ENCODE measurements at places on chromosomes 5 and 9.

- H3K27me3 ChIP-seq, result no peaks in the 10 kb centered on the region
- H3K36me3 ChIP-seq, result no peaks in the 10 kb centered on the region
- no peak for DNase-seq
Observed at GRCh38 chr9:86356871-86357866, 3.0 kb upstream of the TUT7 start.

GRCh38 chr5:104189909-104190308, 627.3 kb upstream of the NUDT12 start:
- no peaks in the 10 kb centered on the region for H3K36me3 ChIP-seq
- H3K4me1 ChIP-seq, result no peaks in the 10 kb centered on the region
- no peak overlapping the region for H3K4me3 ChIP-seq
- no peaks in the 10 kb centered on the region for H3K27me3 ChIP-seq

DNA sequence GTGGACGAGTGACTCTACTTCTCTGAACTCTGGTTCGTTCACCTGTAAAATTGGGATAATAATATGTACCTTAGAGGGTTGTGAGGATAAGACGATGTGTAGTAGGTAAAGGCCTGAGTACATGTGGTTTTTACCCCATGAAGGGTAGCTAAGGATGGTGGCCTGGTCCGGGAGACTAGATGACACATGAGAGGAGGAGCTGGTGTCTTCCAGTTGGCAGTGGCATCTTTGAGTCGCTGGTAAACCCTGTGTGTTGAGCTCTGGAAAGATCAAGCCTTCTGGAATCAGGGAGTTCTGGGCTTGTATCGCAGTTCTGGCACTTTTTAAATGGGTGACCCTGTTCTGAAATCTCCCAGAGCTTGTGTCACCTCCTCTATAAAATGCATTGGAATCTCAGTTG, 166.4 kb upstream of the ZNF618 start:
- no peak overlapping the region for H3K4me3 ChIP-seq
- H3K36me3 ChIP-seq, result no peaks in the 10 kb centered on the region
- H3K27me3 ChIP-seq, result peaks cover 4% of the 10 kb centered on the region
- DNase-seq, result no peak
- H3K4me1 ChIP-seq, result no peaks in the 10 kb centered on the region
- H3K27ac ChIP-seq, result no peak overlapping the region

DNA sequence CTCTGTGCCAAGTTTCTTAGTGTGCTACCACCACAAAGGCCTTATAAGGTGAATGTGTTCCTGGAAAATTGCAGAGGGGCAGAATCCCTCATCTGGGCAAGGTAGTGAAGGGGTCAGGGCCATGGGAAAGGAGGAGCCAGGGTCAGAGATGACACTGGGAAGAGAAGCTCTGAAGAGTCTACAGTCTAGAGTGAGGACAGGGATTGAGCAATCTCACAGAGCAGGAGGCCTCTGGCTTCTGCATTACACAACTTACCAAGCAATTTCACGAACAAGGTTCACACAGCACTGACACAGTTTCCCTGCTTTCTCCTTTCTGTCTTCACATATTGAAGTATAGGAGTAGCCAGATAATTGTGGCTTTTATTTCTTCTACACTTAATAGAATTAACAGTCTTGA, 24.5 kb upstream of the IDNK start:
- no peaks in the 10 kb centered on the region for H3K36me3 ChIP-seq
- no peak overlapping the region for H3K4me3 ChIP-seq
- no peaks in the 10 kb centered on the region for H3K27me3 ChIP-seq

GRCh38 chr5:68344447-68345111, 129.0 kb downstream of the PIK3R1 start:
- no peaks in the 10 kb centered on the region for H3K36me3 ChIP-seq
- no peak overlapping the region for H3K4me3 ChIP-seq
- H3K27me3 ChIP-seq, result no peaks in the 10 kb centered on the region
- DNase-seq, result no peak
- H3K27ac ChIP-seq, result no peak overlapping the region

GRCh38 chr5:66757219-66757833, 161.1 kb downstream of the MAST4 start:
- H3K36me3 ChIP-seq, result no peaks in the 10 kb centered on the region
- peak; percentile 45 for DNase-seq
- no peak overlapping the region for H3K27ac ChIP-seq
- H3K4me1 ChIP-seq, result no peaks in the 10 kb centered on the region
- no peaks in the 10 kb centered on the region for H3K27me3 ChIP-seq

DNA sequence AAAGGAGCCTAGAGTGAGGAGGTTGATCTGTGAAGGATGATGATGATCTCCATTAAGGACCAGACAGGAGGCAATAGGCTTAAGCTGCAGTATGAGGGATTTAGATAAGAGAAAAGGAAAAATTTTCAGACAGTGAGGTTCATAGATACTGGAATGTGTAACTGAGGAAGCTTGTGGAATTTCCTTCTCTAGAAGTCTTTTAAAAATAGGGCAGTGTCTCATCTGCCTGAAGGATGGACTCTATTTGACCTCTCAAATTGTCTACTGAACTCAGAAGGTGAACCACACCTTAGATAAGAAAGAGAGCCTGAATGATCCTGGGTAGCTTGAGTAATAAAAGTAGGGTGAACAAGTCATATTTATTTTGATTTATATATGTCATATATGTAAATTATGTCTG, 148.2 kb upstream of the CDKN2B start:
- H3K36me3 ChIP-seq, result no peaks in the 10 kb centered on the region
- no peaks in the 10 kb centered on the region for H3K4me1 ChIP-seq
- no peak for DNase-seq
- H3K27ac ChIP-seq, result no peak overlapping the region
- peaks cover 4% of the 10 kb centered on the region for H3K27me3 ChIP-seq

- H3K36me3 ChIP-seq, result no peaks in the 10 kb centered on the region
- no peak for DNase-seq
- H3K27me3 ChIP-seq, result peaks cover 6% of the 10 kb centered on the region
- H3K4me1 ChIP-seq, result no peaks in the 10 kb centered on the region
Observed at GRCh38 chr5:91031402-91031752, 351.7 kb downstream of the ARRDC3 start.

DNA sequence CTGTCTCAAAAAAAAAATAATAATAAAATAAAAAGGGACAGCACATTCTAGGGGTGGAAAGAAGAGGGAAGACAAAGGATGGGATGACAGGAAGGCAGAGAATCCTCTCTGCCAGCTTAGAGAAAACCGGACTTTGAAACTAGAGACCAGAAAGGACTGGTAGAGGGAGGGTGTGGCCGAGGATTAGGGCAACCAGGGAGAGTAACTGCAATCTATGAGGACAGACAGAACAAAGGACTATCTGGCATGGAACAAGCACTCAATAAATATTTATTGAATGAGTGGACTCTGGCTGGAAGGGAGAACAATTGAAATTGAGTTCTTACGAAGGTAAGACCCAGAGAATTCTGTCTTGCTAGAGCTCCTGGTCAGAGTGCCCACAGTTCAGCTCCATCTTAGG, 2.4 kb downstream of the GBA2 start:
- no peak overlapping the region for H3K4me3 ChIP-seq
- H3K36me3 ChIP-seq, result peaks cover 44% of the 10 kb centered on the region
- H3K27ac ChIP-seq, result no peak overlapping the region
- peaks cover 54% of the 10 kb centered on the region for H3K4me1 ChIP-seq

DNA sequence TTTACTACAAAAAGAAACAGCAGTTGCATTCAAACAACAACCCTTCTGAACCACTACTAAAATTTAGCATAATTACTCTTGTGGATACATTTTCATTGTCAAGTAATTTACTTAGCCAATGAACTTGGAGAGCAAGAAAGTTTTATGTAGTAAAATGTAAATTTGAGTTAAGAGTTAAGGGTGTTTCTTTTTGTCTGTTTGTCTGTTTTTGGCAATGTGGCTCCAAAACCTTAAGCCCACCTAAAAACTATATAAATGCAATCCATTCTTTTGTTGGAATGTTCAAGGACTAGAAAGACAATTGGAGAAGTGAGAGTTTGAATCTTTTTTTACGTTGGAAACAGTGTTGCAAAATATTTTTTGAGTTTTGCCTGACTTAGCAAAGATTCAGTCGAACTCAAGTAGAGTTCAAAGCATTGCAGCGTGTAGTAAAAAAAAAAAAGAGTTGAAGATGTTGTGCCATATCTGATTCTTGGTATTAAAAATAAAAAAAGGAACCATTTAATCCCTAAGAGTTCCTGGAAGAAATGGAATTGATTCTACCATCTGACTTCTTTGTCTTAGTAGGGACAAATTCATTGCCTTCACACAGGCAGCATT, 867 bp downstream of the SYK start:
- H3K36me3 ChIP-seq, result no peaks in the 10 kb centered on the region
- H3K4me1 ChIP-seq, result peaks cover 7% of the 10 kb centered on the region
- peaks cover 13% of the 10 kb centered on the region for H3K27me3 ChIP-seq

DNA sequence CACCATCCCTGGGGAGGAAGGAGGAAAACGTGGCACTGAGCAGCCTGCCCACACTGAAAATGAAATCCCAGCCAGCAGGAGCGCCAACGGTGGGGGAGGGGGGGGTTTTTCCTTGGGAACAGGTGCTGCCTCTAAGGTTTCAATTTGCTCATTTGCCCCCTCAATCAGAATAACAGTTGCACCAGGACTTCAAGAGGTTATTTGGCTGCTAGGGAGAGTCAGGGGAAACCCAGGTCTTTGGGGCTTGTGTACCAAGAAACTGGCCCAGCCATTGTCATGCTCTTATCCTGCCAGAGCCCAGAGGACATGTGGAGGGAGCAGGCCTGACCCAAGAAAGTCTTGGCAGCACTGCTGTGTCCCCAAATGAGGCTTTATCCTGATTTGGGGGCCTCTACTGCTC, 66.5 kb downstream of the NDFIP1 start:
- H3K4me1 ChIP-seq, result no peaks in the 10 kb centered on the region
- no peak for DNase-seq
- no peaks in the 10 kb centered on the region for H3K27me3 ChIP-seq
- H3K36me3 ChIP-seq, result no peaks in the 10 kb centered on the region

DNA sequence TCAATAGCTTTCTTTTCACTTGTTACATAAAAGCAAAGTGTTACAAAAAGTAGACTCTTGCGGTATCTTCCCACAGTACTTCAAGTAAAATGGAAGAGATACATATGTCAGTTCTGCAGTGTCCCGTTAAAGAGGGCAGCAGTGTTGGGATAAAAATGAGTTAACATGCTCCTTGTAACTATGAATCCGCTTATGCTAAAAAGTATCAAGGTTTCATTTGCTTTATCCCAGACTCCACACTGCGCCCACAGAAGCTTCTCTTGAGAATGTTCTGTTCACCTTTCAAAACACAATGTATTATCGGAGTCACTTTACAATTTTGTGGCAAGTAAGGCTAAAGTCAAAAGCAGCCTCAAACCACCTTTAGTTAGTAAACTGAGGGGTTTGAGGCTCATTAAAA, 790 bp downstream of the PTAR1 start:
- peaks cover 5% of the 10 kb centered on the region for H3K36me3 ChIP-seq
- H3K27ac ChIP-seq, result peak overlapping the region; percentile 85
- no peaks in the 10 kb centered on the region for H3K27me3 ChIP-seq
- H3K4me1 ChIP-seq, result peaks cover 9% of the 10 kb centered on the region

GRCh38 chr5:89932771-89933181, 476.8 kb downstream of the CETN3 start:
- DNase-seq, result no peak
- no peaks in the 10 kb centered on the region for H3K4me1 ChIP-seq
- no peaks in the 10 kb centered on the region for H3K27me3 ChIP-seq

DNA sequence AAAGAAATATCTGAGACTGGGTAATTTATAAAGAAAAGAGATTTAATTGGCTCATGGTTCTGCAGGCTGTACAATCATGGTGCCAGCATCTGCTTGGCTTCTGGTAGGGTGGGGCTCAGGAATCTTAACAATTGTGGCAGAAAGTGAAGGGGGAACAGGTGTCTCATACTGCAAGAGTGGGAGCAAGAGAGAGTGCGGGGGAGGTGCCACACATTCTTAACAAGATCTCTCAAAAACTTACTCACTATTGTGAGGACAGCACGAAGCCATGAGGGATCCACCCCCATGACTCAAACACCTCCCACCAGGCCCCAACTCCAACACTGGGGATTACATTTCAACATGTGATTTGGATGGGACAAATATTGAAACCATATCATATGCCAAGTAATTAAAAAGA, 70.1 kb upstream of the PANK3 start:
- no peaks in the 10 kb centered on the region for H3K36me3 ChIP-seq
- H3K4me1 ChIP-seq, result no peaks in the 10 kb centered on the region
- H3K27me3 ChIP-seq, result peaks cover 3% of the 10 kb centered on the region
- H3K4me3 ChIP-seq, result no peak overlapping the region
- no peak for DNase-seq
- H3K27ac ChIP-seq, result no peak overlapping the region

DNA sequence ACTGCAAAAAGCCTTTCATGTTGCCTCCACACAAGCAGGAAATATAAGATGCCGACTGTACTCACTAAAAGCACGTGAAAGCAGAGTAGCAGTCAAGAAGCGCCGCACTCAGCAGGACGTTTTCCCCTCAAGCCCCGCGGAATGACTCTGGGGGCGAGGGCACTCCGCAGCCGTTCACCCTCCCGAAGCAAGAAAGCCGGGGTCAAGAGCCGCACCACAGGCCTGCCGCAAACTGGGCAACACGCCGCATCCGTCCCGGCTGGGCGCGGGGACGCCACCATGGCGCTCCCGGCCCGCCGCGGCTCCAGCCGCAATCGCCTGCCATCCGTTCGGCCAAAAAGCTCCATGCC, 364 bp downstream of the RPS6 start:
- H3K27ac ChIP-seq, result peak overlapping the region; percentile 88
- peaks cover 23% of the 10 kb centered on the region for H3K4me1 ChIP-seq
- peak overlapping the region; percentile 60 for H3K4me3 ChIP-seq
- DNase-seq, result peak; percentile 71

DNA sequence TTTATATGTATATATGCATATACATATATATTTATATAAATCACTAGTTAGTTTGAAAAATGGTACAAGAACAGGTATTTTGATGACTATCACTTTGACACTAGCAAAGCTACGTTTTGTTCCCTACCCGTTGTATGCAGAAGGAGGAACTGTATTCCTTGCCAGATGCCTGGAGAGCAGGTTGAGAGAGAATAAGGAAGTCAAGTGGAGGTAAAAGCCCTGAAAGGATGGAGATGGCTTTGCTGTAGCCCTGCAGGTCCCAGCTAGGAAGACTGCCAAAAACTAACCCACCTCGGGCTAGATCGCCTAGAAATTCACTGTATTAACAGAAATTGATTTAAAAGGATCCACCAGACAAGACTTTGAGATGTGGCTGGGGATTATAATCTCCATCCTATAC, 229.3 kb downstream of the RFX3 start:
- H3K27ac ChIP-seq, result no peak overlapping the region
- H3K36me3 ChIP-seq, result peaks cover 2% of the 10 kb centered on the region
- no peaks in the 10 kb centered on the region for H3K4me1 ChIP-seq
- H3K27me3 ChIP-seq, result no peaks in the 10 kb centered on the region
- DNase-seq, result no peak
- H3K4me3 ChIP-seq, result no peak overlapping the region

DNA sequence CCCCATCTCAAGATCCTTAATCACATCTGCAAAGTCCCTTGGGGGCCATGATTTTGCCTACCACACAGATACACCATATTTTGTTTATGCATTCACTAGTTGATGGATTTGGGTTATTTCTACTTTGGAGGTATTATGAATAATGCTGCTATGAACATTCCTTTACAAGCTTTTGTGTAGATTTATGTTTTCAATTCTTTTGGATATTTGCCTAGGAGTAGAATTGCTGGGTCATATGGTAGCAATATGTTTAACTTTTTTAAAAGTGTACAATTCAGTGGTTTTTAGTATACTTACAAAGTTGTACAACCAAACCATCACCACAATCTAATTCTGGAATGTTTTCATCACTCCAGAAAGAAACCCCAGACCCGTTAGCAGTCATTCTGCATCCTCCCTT, 7.8 kb upstream of the ANP32B start:
- no peak for DNase-seq
- no peak overlapping the region for H3K4me3 ChIP-seq
- H3K27ac ChIP-seq, result no peak overlapping the region

- no peaks in the 10 kb centered on the region for H3K36me3 ChIP-seq
- no peak for DNase-seq
- no peaks in the 10 kb centered on the region for H3K4me1 ChIP-seq
- no peak overlapping the region for H3K4me3 ChIP-seq
- H3K27ac ChIP-seq, result no peak overlapping the region
Observed at GRCh38 chr9:112361601-112362000, 18.3 kb upstream of the HSDL2 start.

Data from CD4-positive, alpha-beta T cell (primary cell).